Peyer's patch (tissue), 4 donors: ENCODE measurements at places on chromosomes 6 and 20.

GRCh38 chr20:14928083-14928482 is 590.7 kb upstream of the FLRT3 start:
- no peak for DNase-seq

DNA sequence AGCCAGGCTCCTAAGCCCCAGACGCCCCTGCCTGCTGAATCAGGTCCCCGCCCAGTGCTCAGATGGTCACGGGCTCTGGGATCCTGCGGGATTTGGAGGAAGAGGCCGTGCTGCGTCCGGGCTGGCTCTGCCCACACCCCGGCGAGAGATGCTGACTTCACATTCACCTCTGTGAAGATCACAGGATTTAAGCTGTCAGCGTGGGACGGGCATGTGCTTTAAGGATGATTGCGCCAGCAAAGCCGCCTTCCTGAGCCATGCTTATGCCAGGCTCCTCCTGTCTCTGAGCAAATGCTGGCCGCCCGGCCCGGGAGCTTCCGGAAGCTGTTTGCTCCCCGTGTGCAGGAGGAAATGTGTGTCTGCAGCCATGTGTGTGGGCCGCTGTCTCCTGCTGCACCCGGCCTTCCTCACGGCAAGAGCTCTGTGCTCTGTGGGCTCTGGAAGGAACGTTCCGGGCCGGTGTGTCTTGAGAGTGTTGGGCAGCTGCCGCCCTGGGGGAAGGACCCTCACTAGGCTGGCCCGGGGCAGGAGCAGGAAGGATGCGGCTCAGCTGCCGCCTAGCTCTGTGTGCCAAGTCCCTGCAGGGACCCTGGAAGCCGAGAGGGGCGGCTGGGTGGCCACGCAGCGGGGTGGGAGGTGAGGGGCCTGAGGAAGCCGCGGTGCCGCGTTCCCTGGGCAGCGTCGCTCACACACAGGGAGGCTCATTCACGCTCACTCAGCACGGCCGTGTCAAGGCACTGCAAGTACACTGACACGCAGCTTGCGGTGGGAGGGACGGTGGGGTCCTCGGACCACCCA is 19.0 kb upstream of the BHLHE23 start:
- peak; percentile 46 for DNase-seq

DNA sequence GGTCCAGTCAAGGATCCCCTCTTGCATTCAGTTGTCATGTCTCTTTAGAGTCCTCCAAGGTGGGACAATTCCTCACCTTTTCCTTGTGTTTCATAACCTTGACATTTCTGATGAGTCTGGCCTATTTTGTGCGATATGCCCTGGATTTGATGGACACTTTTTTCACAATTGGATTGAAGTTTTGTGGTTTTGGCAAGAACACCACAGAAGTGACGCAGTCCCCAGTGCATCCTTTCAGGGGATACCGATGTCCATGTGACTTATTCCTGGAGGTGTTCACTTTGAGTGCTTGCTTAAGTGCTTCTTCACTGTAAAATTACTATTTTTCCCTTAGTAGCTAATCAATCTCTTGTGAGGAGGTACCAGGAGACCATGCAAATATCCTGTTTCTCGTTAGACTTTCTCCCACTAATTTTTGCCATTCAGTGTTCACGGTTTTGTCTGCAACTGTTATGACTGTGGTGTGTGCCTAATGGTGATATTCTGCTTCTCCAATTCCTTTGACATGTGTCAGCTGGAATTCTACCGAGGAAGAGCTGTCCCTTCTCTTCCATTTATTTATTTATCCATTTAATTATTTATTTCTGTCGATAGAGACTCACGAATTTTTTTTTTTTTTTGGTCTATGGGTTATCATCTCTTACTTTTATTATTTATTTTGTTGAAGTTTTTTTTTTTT is 30.8 kb downstream of the BPIFB4 start:
- DNase-seq = no peak

DNA sequence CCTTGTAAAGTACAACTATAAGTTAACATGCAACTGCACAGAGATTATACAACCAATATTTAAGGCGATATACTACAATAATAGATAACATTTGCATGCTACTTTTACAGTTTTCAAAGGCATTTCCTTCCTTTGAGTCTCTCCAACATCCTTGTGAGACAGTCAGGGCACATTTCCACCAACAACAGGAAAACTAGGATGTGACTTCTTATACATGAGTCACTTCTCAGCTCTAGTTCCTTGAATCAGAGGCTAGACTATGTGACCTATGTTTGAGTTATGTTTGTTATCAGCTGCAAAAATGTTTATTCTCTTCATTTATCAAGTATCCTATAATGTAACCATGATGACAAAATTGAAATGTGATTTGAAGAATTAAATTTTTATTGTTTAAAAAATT is 51.7 kb upstream of the TFAP2D start:
- DNase-seq = no peak

DNA sequence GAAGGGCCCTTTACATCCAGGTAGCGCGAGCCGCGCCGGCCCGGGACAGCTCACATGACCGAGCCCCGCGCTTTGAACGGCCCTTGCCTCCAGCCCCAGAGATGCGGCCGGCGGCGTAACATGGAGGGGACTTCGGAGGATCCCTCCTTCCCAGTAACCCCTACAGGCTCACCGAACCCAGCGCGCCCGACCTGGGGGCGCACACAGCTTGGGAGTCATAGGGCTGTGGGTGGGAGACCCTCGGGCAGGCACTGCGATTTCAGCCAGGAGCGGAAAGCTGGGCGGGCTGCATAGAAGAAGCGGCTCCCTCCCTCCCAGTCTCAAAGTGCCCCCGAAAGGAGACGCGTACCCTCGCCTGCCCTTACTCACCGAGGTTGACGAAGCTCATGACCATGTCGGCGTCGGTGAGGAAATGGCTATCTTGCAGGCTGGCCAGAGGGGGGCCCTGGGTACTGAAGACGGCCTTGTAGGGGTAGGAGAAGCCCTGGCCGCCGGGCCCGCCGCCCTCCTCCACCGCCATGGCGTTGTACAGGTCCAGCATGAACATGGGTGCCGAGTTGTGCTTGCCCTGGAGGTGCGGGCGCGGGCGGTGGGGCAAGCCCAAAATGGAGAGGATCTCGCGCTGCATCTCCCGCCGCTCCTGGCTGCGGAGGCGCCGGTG is 975 bp downstream of the BMP7 start:
- DNase-seq = no peak

GRCh38 chr20:51562332-51563173 is 20.0 kb upstream of the NFATC2 start:
- peak; percentile 78 for DNase-seq

DNA sequence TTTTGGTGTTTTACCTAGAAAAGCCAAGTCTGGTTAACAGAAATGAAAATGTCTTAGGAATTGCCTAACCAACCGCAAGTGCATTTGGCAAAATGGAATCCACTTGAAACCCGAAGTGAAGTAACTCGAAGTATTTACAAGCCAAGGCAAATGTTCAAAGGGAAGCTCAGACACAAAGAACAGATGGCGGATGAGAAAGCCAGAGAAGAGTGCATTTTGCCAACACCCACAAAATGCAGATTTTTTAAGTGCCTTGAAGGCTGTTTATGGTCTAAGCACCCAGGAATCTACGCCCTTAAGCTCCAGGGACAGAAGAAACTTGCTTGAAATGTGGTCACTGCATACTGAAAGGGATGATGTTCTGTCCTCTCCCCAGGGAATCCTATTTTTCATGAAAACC is 70.0 kb upstream of the TBXT start:
- no peak for DNase-seq

DNA sequence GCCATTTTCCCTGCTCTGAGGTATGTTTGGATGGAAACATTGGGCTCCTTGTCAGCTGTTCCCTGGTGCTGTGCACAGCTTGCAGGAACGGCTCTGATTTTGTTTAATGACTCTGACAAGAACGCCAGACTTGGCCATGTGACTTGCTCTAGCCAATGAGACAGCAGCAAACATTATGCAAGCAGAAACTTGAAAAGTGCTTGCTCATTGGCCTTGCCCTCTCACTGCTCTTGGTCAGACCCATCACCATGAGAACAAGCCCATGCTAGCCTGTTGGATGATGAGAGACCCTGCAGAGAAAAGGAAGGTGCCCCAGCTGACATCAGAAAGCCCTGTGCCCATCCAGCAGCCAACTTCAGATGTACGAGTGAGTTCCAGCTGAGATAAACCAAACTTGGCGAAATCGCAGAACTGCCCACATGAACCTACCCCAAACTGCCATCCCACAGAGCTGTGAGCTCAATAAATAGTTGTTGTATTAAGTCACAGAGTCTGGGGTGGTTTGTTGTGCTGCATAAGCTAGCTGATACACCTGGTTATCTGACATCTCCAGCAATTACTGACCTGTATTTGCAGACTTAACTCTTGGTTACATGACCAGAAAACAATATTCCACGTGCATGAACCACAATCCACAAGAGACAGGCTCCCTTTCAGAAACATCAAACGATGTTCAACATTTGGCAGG is 96.9 kb downstream of the JPH2 start:
- no peak for DNase-seq

- no peak for DNase-seq
Measured at GRCh38 chr20:19406381-19406780, 193.9 kb downstream of the SLC24A3 start.

DNA sequence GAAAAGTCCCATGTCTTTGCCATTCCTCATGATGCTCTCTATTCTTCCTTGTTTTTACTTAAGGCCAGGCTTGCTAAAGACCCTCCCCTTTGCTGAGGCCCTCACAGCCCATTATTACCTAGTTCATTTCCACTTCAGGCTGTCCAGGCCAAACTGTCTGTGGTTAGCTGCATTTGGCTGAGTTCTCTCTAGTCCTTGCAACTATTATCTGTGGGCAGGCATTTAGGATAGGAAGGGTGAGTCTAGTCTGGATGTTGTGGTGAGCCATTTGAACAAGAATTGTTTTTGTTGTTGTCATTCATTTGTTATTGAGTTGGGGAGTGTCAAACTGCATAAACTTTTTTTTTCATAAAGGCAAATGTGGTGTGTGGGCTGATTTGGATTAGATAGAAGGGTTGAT is 182.4 kb downstream of the CD109 start:
- no peak for DNase-seq

DNA sequence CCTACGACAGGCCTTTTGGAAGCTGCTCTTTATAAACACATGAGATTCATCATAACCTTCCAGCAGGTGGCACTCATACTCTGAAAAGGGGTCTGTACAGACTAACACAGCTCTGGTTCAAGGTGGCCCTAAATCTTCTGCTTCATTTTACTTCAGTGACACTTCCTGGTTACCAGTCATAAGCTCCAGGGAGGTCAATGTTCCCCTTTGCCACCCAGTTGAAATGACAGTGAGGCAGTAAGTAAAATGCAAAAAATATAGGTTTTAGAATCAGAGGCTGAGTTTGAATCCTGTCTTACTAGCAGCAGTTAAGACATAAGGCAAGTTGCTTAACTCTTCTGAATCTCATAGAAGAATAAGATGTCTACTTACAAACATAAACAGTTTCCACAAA is 132.8 kb downstream of the CDK19 start:
- peak; percentile 74 for DNase-seq

DNA sequence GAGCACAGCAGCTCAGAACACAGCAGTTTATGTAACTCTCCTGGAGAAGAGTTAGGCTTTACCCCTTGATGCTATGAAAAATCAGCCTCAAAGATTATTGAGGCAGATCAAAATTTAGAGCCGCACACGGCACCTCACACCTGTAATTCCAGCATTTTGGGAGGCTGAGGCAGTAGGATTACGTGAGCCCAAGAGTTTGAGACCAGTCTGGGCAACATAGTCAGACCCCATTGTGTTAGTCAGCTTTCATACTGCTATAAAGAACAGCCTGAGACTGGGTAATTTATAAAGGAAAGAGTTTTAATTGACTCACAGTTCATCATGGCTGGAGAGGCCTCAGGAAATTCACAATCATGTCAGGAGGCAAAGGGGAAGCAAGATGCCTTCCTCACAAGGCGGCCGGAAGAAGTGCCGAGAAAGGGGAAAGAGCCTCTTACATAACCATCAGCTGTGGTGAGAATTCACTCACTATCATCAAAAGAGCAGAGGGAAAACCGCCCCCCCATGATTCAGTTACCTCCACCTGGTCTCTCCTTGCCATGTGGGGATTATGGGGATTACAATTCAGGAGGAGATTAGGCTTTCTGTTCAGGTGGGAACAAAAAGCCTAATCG is 87.7 kb downstream of the SGK1 start:
- DNase-seq = no peak

GRCh38 chr6:15441215-15441868 is 195.5 kb downstream of the JARID2 start:
- no peak for DNase-seq

DNA sequence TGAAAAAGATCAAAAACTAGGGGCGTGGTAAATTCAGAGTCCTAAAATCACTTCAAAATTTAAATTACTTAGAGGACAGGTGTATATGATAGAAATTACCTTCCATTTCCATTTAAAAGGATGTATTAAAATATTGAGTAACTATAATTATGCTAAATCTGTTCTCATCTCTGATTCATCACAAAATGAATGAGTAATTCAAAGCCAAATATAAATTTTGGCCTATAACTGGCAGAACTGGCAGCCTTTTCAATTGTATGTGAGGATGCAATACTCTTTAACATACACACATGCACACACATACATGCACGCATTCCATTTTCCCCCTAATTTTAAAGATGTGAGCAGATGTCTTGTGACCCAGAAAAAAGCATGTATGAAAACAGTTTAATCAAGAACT is 194.6 kb downstream of the EPM2A start:
- no peak for DNase-seq

GRCh38 chr6:114941078-114941477 is 598.3 kb upstream of the HS3ST5 start:
- DNase-seq = no peak

DNA sequence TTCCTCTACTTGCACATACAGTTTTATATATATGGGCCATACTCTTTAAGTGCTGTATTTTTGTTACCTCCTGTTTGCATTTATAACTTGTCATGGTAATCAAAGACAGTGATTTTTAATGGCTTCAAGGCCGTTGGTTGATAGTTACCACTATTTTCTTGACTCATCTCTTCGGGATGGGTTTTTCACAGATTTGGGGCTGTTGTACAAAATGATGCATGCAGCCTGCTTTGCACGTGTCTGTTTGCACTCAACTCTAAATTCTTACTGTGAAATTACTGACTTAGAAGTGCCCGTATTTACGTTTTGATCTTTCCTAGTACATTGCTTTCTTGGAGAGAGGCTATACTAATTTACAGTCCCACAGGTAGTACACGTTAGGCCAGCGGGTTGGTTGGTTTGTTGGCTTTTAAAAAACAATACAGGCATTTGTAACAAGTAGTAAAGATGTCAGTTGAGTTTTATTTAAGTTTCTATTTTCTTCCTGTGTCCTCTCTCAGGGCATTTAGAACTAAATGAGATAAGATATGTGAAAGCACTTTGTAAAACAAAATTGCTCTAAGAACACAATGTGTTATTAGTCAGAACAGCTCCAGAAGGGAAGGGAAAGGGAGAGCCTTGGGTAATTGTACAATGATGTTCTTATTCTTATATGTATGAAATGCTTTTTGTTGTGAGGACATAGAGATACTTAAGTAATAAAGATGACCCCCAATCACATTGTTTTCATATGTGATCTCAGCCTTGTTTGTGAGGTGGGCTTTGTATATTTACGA is 11.7 kb downstream of the JARID2 start:
- no peak for DNase-seq

GRCh38 chr20:35698298-35699126 is 640 bp downstream of the NFS1 start:
- no peak for DNase-seq
